GM06990 (cell line): ENCODE measurements at places on chromosomes 12 and 14.

DNA sequence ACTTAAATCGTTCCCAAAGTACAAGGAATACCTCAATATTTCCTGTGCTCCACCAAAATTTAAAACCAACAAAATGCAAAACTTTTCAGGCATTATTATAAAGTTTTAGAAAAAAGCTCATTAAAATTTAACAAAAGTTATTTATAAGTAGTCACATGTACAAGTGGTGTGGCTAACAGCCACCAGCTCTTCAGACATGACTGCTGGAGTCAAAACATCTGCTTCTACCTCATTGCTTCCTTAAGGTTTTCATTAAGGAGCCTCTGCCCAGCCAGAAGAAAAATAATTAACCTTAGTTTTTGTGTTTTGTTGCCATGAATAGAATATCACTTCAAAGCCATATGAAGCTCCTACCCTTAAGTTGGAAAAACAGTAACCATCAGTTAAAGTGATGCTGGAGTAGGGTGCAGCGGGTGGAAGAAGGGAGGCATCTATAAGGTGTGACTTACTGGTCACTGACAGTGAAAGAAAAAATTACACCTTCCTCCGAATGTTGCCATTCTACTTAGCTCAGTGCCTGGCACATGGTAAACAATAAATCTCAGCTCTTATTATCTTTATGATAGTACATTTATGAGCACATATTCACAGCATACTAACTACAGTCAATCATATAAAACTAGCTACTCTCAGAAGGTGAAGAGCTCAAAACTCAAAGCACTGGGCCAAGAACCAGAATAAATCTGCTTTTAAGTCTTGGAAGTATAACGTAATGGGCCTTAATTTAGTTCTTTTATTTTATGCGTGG lies 57.7 kb downstream of the GALC start:
- no peak for DNase-seq

DNA sequence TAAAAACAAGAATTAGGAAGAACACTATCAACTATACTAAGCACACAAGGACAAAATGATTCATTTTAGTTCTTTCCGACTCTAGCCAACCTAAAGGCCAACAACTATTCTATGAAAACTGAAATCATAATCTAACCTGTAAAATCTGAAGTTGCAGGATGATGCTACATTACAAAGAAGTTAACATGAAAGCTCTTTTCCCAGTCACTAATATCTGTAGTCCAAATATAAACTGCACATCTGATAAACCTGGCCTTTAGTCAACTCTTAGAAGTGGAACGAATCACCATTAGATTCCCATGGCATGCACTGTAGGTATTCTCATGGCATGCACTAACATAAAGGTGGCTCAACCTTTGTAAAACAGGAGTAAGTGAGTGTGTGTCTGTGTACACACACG lies 41.7 kb downstream of the BLTP3B start:
- no peak for DNase-seq

GRCh38 chr12:90216020-90216552 lies 507.4 kb upstream of the ATP2B1 start:
- no peak for DNase-seq

DNA sequence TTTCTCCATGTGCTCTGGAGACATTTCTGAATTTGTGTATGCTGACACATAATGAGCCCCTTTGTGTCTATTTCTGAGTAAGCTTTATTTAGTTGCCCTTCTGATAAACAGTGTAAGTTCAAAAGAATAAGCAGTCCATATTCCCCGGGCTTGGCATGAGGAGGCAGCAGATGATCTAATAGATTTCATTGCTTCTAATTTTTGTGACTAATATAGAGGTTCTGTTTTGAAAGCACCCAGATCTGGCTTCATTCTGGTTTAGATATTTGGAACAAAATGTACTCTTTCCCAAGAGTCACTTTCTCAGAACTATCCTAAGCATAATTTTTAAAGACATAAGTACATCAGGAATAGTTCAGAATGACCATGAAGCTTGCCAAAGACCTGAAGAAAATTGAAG lies 290.9 kb downstream of the BTG1 start:
- DNase-seq = no peak

GRCh38 chr14:104221636-104222369 lies 83.4 kb downstream of the KIF26A start:
- no peak for DNase-seq

- DNase-seq = no peak
Measured at GRCh38 chr14:34426313-34427295, 35.4 kb downstream of the SPTSSA start.

GRCh38 chr14:67428501-67429031 lies 16.6 kb upstream of the PLEK2 start:
- DNase-seq = no peak

DNA sequence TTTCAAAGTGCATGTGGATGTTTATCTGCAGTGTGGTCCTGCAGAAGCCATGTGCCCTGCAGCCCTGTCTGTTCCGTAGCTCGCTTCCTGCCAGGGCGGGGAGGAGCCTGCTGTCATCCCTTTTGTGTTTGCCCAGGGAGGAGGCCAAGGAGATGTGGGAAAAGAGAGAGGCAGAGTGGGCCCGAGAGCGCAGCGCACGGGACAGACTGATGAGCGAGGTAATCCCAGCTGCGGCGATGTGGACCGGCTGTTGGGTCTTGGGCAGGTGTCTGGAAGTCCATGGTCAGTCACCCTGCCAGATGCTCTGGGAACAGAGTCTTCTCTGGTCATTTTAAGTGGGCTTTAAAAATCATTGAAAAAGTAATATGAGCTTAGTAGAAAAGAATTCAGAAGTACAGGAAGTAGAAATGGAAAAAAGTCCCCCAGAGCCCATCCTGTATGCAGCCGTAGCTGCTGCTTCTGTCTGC lies 12.8 kb downstream of the TCHP start:
- DNase-seq = no peak

- no peak for DNase-seq
Measured at GRCh38 chr14:100790502-100791347, 35.2 kb upstream of the MEG3 start.

GRCh38 chr14:24834956-24835355 lies 201.0 kb upstream of the GZMB start:
- DNase-seq = no peak

DNA sequence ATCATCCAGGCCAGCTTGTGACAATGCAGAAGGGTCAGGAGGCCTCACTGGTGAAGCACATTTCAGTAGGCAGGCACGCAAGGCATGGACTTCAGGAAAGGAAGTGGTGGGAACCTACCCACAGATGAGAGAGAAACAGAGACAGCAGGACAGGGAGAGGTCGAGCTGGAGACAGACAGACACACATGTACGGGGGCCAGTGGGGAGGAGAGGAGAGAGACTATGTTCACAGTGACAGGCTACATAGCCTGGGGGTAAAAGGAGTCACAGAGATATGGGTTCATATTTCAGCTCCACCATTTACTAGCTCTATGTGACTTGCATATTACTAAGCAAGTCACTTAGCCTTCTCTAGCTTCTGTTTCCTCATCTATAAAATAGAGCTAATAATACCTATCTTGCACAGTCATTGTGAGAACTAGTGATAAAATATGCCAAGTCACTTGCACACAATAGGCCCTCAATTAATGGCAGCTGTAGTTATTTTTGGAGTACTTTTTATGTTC lies 91.1 kb upstream of the FUT8 start:
- peak; percentile 76 for DNase-seq

DNA sequence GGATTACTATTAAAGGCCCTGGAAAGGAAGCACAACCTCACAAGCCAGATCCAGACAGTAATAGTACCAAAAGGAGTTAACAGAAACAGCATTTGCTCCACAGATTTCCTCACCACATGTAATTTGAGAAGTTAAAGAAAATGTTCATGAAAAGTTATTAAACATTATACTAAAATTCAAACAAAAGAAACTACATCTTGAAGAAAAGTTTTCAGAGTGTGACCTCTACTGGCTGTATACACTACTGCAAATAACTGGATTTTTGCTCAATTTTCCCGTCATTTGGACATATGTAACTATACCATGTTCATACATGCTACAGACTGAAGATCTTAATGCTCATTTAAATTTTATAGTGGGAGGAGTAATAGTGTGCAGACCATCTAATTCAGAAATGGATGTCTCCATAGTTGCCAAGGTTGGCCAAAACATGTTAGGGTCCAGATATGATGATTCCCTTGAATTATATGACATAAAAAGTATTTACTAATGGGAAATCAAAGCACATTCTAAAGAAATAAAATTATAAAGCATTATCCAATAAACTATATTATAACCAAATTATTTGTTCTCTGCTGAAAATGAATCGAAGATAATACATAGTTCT lies 5.6 kb downstream of the KRR1 start:
- DNase-seq = no peak

DNA sequence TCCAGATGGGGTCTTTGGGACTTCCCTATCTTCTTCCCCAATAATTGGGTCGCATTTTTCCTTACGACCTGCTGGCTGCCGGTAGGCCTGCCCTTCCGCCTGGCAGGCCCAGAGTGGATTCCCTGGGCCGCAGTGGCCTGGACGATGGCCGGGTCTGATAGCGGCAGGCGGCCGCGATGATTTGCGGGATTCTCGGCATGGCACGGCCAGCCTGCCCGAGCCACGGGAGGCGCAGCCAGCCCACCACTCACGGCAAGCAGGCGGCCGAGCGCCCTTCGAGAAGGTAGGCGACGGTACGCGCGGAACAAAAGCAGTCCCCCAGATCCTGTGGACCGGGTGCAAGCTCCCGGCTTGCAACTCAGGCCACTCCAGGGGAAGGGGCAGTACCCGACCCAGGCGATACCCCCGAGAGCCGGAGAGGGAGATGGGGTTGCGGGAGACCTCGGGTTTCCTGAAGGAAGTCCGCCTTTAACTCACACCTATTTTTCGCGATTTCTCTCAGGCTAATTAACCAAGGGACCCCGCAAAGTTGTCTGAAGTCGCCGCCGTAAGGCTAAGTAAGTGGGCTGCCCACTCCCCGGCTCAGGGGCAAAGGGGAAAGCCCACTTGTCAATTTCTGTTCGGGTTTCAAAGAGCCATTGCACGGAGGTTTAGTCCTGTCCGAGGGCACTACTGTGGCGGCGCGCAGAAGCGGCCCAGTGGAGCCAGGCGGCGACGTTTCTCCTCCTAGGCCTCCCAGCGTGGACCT lies 1.4 kb upstream of the GSC start:
- DNase-seq = no peak

DNA sequence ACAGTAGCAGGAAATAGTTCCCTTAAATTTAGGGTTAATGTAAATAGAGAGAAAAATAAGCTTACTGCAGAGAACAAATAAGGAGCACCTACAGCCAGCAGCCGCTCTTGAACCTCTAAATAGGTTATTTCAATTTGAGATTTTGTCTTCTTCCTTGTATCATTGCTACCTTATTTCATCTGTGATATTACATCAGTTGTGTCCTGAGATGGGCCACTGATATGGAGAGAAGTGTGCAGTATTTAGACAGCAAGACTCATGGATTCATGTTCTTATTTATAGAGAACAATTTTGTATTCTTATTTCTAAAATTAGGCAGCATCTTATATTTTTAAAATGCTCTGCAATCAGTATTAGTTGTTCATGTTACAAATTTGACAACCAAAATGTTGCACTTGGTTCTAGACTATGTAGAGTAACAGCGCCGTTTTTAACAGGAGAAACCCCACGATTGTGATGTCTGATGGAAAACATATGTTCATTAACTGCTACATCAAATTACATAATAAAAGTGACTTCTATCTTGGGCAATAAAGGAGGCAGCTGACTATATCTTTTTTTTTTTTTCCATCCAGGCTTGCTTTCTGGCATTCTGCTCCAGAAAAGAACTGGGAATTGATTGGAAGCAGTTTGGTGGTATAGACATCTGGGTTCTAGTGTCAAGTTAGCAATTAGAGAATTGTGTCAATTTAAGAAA lies 117.9 kb downstream of the CAND1 start:
- DNase-seq = no peak

DNA sequence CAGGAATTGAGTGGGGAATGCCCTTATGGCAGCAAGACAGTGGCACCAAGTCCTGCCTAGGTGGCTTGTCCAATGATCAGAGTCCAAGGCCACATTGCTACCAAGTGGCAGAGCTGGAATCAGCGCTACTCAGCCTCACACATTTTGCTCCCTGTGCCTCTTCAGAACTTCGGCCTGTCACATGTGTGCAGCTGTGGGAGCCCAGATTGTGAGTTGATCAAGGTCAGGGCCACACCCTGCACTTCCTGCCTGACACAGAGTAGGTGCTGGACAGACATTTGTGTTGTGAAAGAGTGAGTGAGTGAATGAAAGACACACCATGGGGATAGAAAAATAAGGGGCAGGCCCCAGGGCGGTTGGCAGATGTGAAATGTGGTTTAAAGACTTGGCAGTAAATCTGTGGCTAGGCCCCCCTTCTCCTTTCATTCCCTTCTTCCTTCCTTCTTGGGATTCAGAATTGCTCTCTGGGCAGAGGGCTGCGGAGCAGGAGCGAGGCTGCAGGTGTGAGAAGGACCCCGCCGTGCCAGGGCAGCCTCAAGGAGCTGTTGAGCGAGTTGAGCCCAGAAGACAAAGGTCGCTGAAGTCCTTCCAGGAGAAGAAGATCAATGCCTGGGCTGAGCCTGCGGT lies 83.5 kb downstream of the SLC25A47 start:
- DNase-seq = no peak

DNA sequence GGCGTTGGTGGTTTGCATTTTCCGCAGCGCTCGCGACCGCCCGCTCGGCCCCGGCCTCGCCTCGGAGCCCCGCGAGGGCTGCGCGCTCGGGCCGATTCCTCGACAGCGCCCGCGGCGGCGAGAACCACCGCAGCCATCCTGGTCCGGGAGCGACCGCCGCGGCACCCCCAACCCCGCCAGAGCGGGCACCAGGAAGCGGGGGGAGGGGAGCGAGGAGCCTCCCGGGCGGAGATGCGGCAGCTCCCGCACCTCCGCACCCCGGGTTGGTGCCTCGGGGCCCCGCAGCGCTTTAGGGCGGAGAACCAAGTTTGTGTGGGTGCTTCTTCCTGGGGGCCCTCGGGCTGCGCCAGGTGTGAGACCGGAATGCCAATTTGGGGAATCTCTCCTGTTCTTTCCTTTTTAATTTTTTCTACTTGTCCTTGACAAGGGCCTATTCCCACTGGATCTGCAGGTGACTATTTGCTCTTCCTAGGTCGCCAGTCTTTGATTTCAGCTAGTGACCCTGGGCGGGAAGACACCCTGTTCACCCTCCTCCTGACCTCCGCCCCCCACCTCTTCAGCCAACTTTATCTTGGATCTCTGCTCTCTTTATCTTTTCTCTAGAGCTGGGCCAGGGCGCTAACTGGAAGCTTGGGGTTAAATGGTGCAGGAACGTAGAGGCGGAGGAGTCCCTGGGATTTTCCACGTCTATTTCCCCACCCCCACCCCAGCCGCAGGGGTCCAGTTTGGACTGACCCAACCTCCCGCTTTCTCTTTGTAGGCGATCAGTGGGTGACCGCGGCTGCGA lies at the start of gene SOCS2:
SOCS2 (plus strand) TSS at position 751 of the 787 bp plus-strand sequence. CDS start 223 bp downstream, outside the sequence.
- DNase-seq = peak; percentile 42

DNA sequence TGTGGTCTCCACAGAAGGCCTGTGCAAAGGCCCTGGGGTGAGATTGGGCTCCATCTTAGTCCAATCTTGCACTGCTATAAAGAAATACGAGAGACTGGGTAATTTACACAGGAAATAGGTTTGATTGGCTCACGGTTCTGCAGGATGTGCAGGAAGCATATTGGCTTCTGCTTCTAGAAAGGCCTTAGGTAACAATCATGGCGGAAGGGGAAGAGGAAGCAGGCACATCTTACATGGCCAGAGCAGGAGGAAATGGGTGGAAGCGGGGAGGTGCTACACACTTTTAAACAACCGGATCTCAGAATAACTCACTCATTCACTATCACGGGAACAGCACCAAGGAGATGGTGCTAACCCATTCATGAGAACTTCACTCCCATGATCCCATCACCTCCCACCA lies 55.4 kb downstream of the FAR2 start:
- no peak for DNase-seq

- peak; percentile 6 for DNase-seq
Measured at GRCh38 chr14:65604936-65605335, 192.4 kb downstream of the FUT8 start.
